ENCODE measurements at places on chromosomes 3 and 15.

GRCh38 chr3:62636235-62636826 is 238.9 kb downstream of the CADPS start:
- DNase-seq: no peak

GRCh38 chr3:112858410-112859069 is 11.9 kb upstream of the CD200R1L start:
- DNase-seq: peak; percentile 22

DNA sequence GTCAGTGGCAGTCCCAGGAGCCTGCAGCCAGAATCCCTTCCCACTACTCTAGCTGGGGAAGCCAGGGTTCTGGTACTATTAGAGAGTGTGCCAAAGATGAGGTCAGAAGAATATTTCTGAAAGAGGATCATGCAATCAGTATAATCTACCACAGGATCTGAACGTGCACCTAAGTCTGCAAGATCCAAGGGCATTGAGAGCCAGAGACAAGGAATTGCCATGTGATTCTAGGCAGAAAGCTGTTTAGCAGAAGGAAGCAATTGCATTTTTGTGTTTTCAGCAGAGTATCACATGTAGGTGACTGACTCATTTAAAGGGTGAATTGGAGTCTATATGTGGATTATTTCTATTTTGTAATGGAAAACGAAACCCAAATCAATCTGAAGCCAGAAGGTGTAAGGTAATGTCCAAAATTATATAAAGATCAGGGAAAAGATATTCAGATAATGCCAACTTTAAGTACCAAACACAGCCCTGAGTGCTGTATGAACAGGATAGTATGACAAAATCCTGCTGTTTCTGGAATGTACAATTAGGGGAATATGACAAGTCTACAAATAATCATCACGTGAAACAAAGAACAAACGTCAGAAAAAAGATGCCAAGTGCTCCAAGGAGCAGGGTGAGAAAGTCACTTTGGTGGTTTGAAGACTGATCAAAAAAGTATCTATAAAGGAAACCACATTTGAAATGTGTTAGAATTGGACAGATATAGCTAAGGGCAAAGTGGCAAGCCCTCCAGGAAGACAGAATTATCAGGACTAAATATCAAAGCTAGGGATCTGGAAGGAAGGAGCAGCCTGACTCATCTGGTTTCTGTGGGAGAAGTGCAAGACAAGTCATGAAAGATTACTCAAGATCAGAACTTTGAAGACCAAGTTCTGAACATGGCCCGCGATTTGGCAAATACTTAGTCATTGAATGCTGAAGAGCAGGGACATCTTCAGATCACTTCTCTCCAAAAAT is 1036.6 kb downstream of the NTRK3 start:
- DNase-seq: no peak

GRCh38 chr3:194466761-194467356 is 19.9 kb downstream of the ATP13A3 start:
- DNase-seq: no peak

DNA sequence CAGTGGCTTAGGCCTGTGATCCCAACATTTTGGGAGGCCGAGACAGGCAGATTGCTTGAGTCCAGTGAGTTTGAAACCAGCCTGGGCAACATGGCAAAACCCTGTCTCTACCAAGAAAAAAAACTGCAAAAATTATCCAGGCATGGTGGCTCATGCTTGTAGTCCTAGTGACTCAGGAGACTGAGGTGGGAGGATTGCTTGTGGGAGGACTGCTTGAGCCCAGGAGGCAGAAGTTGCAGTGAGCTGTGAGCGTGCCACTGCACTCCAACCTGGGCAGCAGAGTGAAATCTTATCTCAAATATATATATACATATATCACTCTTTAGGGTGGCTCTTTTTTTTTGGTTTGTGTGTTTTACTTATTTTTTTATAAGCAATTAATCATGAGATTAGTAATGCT is 83.7 kb upstream of the WDR72 start:
- no peak for DNase-seq

GRCh38 chr15:42848846-42849245 is 71.7 kb downstream of the TTBK2 start:
- DNase-seq: no peak

DNA sequence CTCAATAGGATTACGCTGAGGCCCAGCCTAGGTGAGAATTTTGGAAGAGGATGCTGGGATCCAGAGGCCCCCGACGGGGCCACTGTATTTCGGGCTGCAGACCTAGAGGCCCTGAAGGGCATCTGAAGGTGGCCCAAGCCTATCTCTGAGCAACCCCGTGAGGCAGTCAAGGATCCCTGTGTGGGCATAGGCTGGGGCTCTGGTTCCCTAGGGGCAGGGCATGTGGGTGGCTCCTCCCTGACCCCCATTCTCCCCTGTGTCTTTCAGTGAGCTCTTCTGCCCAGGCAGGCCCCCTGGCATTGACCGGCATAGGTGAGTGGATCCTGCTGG is 216.0 kb downstream of the SNRPN start:
- DNase-seq: no peak

DNA sequence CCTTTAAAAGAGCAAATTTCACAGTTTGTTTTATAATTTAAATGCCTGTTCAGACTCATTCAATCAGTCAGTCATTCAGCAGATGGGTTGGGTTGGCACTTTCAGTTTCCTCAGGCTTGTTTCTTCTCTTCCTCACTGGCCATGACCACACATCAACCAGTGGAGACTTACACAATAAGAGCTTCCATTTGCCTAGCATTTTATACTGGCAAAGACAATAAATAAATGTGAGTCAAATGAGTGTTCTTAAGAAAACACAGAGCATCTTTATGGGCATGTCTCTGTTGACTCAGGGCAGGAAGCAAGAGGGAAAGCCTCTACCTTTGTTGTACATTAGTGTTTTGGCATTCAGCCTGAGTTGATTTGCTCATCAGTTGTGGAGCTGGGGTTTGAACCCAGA is 122.6 kb downstream of the EPHB1 start:
- no peak for DNase-seq

- no peak for DNase-seq
Measured at GRCh38 chr3:64616953-64617352, 70.8 kb downstream of the ADAMTS9 start.

- DNase-seq: no peak
Measured at GRCh38 chr15:46251903-46252302, 617.1 kb downstream of the SQOR start.

DNA sequence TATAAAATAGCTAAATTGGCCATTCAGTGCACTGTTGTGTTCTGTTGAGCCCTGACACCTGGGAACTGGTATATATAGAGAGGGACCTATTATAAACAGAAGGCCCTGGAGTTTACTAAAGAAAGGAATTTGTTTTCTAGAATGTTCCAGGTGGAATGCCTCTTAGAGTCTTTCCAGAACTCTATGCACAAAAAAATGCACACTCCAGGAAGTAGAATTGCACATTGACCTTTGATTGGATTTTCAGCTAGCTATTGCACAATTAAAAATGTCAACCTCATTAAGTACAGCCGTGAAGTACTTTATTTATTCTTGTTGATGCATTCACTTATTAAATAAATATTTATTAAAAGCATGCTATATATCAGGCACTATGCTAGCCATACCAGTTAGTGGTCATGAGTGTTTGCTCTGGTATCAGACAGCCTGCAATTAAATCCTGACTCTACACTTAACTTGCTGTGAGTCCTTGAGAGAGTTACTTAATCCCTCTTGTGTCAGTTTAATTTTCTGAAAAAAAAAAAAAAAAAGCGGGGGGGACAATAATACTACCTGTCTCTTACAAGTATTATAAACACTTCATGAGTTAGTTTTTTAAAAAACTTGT is 40.8 kb downstream of the NDUFB4 start:
- no peak for DNase-seq

GRCh38 chr3:78668302-78668701 is 1099.5 kb downstream of the ROBO1 start:
- DNase-seq: no peak

GRCh38 chr3:124401843-124402242 is 328.4 kb upstream of the UMPS start:
- DNase-seq: no peak

GRCh38 chr15:81751816-81752545 is 293.8 kb downstream of the MEX3B start:
- no peak for DNase-seq

GRCh38 chr3:171514466-171514865 is 54.3 kb upstream of the TNIK start:
- no peak for DNase-seq

DNA sequence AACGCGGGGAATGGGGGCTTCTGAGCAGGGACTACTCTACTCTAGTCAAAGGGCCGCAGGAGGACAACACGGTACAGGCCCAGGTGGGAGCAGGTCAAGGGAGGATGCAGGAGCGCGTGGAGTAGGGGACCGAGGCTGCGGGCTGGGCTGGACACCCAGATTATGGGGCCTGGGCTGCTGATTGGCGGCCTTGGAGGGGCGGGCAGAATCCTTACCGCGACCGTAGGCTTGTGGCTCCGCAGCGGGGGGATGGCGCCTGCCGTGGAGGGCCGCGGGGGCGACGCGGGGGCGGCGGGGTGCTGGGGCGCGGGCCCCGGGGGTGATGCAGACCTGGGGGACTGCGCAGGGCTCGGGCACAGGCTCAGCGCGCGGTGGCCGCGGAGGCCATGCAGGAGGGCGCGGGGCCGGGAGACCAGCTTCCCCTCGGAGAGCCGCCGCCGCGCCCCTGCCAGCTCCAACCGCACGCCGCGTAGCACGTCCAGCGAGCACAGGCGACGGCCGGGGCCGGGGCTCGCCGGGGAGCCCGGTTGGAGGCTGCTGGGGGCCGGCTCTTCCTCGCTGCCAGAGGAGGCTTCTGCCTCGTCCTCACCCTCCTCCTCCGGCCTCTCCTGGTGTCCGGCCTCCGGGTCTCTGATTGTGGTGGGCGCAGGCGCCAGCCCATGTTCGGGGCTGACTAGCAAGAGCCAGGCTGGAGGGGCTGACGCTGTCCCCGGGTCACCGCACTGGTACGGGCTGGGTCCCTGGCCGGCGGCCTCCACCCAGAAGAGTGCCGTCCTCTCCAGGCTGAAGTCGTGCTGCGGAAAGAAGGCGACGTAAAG is 12.9 kb downstream of the UBAP1L start:
- no peak for DNase-seq

GRCh38 chr3:14472471-14473351 is 67.4 kb downstream of the GRIP2 start:
- DNase-seq: peak; percentile 35

GRCh38 chr3:23671851-23672589 is 133.7 kb upstream of the UBE2E1 start:
- DNase-seq: no peak

DNA sequence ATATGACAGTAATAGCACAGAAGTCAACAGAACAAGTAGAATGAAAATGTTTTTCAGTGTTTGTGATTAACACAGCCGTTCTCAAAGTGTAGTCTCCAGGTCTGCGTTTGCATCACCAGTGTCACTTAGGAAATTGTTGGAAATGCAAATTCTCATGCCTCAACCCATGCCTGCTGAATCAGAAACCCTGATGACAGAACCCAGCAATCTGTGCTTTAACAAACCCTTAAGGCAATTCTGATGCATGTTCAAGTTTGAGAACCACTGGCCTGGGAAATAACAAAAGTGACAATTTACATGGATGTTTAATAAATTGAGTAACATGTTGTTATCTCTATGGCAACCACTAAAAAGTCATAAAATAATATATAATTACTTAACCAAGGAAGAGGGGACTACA is 103.1 kb upstream of the ATP11B start:
- no peak for DNase-seq

GRCh38 chr3:191290311-191291025 is 38.7 kb upstream of the CCDC50 start:
- peak; percentile 62 for DNase-seq

DNA sequence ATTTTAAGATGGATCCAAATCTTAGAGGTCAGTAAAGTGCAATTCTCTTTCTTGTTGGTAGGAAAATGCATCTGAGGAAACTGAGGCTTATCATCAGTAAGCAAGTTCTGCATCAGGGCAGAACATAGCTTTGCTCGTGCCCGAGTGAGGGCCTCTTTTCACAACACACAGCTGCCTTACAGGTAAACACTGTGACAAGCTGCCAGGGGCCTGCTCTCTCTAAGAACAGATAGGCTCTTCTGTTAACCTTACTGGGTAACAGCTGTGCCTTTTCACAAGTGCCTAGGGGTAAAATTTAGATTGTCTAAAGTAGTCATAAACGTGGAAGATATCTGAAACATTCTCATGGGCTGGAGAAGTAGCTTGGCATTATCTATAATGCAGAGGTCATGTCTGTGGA is 118.1 kb downstream of the C3orf38 start:
- no peak for DNase-seq

GRCh38 chr15:77349666-77350065 is 70.2 kb downstream of the PEAK1 start:
- DNase-seq: no peak

DNA sequence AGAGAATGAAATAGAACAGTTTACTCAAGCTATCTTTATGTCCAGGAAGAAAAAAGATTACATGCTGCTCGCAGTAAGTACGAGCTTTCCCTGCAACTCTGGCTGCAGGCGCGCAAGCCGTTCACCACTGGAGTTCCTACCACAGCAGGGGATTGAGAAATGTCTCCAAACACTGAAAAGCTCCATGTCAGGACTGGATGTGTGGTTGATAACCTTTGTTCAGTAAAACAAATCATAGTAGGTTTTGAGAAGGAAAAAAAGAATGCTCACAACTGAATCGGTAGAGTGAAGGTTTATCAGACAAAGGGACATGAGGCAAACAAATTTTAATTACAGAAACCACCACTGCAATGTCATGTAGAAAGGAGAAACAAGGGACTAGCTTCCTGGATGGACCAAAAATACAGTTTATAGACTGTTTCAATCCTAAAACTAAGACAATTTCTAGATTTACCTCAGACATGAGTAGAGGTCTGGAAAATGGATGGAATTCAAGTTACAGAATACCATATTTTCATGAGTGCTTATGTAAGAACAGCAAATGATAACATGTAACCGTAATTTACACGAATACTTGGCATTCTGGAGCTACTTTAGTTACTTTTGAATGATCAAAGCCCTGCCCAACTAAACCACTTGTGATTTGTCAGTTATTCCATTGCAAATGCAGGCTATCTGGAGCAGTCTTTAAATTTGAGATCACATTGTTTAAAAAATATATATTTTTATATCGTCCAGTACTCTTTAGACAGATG is 471.1 kb downstream of the SHQ1 start:
- no peak for DNase-seq

DNA sequence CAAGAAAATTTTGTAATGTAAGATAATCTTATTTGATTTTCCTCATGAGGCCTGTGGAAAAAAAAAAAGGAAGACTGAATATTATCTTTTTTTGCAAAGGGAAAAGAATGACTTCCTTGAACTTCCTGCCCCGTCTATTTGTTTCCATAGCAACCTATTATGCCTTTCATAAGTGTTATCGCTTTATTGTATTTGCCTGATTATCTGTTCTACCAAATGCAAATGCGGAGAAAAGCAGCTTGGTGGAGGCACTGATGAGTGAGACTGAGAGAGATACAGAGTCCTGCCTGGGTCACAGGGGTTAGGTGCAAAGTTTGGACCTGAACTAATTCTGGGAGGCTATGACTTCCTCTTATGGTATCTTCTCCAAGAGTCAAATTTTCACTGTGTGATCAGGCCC is 334.0 kb upstream of the KCNMB2 start:
- no peak for DNase-seq

DNA sequence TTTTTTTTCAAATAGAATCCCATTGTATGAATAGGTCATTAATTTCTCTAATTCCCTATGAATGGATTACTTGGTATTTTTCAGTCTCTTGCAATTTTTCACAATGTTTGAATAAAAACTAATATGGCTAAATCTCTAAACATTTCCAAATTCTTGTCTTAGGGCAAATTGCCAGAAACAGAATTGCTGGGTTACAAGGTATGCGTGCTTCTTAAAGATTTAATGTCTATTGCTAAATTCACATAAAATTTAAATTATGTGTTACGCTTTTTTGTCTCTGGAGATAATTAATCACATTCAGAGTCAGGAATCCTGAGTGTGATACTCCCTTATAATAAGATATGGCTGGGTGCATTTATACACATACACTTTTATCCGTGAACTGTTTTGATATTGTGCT is 264.5 kb upstream of the TBL1XR1 start:
- DNase-seq: no peak
